ENCODE measurements at places on chromosomes 6 and 20.

- DNase-seq = peak; percentile 95
Measured at GRCh38 chr20:50982363-50982762, 23.7 kb downstream of the MOCS3 start.

- DNase-seq = no peak
Measured at GRCh38 chr6:16493802-16494201, 255.4 kb downstream of the GMPR start.

- no peak for DNase-seq
Measured at GRCh38 chr6:138653435-138653834, 120.1 kb upstream of the CCDC28A start.

DNA sequence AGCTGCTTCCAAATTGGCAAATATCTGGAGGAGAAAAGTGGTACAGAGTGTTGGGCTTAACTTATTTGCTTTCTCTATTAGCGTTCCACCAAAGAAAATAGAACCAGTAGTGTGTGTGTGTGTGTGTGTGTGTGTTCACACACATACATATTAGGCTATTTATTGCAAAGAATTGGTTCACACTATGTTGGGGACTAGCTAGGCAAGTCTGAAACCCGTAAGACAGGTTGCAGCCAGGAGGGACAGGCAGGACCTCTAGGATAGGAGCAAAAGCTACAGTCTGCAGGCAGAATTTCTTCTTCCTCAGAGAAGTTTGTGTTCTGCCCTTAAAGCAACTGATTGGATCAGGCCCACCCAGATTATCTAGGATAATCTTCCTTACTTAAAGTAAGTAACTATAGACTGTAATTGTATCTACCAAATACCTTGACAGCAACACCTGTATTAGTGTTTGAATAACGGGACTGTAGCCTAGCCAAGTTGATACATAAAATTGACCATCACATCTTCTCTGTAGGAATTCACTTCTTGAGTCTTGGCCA, 12.8 kb downstream of the KCTD20 start:
- no peak for DNase-seq

DNA sequence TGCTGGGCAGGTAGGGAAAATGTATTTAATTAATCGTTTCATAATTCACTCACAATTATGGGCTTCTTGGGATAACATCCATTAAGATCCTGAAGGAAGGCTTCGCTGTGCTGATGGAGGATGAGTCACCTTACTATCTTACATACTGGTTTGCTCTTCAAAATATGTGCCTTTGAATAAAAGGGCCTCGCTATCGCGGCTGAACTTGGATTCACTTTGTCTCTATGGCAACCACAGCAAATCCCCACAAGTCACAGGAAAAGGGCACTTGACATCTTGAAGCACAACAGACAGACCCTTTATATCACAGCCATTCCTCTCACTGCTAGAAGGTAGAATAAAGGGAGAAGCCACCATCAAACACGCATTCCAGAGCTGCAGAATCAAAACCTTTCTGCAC, 141.3 kb upstream of the MYLIP start:
- DNase-seq = no peak

DNA sequence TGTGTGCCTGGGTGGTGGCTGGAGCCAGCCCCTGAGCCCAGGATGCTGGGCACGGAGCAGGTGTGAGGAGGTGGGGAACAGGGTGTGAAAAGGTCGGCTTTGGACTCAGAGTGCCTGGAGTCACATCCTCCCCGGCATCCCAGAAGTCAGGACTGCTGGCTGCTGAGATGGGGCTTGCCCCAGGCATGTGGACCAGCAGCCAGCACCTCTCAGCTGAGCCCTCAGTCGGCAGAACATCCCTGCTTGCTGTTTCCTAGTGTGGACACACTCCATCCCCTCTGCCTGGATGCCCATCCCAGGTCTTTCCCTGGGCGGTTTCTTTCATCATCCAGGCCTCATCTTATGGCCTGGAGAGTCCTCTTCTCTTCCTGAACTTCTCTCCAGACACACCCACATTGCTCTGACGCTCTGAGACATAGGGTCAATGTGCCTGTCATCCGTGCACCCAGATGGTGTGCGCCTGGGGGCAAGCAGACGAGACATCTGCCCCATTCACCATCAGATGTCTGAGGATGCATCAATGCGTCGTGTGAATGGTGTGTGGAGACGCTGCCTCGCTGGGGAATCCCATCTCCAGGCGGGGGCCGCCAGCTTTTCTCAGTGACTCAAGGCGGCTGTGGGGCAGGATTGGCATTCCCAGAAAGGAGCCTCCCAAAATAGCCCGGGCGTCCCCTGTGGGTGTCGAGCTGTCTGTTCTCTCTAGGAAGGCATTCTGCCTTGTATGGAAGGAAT, 104.2 kb downstream of the SYCP2 start:
- no peak for DNase-seq

- no peak for DNase-seq
Measured at GRCh38 chr6:137181891-137182653, 8.6 kb upstream of the IL22RA2 start.

DNA sequence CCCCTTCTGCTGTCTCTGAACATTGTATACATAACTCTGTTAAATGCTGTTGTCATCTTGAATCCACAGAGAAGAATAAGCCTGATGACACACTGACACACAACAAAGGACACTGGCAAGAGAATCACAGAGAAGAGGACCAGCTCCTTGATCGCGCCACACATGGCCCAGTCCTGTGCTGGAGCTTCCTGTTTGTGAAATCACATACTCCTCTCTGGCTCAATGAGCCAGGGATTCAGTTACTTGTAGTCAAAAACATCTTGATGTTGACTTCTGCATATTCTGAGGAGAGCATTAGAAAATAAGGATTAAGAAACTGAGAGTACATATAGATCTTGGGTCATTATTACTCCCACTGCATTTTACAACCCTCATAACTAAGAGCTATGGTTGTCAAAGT, 100.1 kb downstream of the EPB41L2 start:
- DNase-seq = no peak

DNA sequence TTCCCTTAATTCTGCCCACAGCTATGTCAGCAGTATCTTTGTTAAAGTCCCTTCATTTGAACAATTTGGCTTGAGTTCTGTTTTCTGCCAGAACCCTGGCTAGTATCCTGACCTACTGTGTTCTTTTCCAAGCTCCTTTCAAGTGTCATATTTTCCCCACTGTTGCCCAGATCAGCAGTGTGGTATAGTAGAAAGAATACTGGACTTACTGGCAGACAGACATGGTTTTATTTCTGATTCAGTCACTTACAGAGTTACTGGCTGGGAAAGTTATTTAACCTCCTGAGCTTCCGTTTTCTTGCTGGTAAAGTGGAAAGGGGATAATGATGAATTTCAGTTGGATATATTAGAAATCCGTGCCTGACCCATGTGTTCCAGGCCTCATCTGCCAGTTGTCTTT, 39.8 kb upstream of the RAB23 start:
- no peak for DNase-seq

DNA sequence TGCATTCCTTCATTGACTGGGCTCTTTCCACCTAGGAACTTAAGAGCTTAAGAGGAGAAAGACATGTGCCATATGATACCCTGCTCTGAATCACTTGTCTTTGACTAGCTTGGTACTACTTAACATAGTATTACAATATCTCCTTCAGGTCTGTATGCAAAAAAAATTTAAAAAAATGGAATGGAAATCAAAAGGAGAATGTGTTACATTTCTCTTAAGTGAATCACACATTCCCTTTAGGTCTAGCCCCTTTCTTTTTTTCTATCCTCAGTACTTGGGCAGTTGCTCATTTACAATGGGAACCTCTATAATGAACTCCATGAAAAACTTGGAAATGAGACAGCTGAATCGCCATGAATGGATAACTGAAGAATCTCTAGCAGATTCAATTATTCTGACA, 53.8 kb downstream of the SLC35F1 start:
- no peak for DNase-seq

DNA sequence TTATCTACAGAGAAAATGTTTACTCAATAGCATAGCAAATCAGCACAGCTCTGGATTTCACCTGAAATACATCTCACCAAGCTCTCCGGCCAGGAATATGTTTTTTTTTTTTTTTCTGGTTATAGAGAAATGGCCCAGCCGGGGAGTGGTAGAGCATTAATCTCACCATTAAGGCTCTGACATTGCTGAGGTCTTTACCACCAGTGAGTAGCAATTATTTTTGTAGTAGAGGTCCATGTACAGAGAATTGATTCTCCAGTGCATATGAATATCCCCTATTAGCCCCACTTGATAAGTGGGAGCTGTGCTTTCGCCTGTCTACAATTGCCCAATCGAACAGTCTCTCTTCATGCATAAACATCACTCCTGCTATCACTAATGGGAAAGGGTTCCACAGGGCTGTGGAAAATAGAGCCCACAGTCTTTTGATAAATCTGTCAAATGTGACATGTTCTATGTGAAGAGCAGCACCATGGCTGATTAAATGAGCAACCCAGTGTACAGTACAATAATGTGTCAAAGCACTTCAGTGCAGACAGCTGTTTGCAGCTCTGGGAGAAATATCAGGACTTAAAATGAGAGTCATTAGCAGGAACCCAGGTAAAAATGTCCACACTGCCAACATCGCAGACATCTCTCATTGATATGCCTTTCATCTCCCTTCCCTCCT, 227.1 kb upstream of the ID4 start:
- DNase-seq = no peak

DNA sequence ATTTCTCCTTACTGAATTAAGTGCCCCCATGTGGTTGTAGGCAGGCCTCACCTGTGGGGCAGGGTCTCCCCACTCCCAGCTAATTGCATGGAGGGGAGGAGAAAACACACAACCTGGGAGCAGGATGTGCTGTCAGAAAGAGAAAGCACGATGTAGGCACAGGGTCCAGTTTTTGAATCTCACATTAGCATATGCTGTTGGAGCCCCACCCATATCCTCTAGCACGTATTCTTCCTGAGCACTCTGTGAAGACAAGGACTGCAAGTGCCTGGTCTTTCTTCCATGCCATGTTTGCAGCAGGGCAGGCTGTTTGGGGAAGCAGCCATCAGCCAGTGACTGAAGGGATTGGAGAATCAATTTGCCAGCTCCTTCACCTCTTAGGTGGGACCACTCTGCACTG, 108.2 kb downstream of the CFAP61 start:
- DNase-seq = no peak

DNA sequence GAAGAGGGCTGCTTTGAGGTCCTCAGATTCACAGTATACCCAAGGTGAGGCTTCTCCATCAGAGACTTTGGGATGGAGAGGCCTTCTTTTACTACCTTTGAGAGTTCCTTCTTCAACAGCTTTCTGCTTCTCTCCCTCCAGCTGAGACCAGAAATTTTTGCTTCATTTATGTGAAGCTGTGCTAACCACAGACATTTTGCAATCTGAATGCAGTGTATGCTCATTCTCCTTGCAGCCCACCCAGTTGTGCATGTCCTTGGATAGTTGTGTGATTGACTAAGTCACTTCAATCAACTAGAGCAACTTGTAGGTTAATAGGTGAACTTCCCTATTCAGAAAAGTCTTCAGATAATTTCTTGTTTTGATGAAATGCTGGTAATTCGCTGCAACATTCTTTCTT, 20.1 kb downstream of the DCBLD1 start:
- DNase-seq = no peak

GRCh38 chr20:53186635-53187034, 214.5 kb downstream of the TSHZ2 start:
- no peak for DNase-seq

DNA sequence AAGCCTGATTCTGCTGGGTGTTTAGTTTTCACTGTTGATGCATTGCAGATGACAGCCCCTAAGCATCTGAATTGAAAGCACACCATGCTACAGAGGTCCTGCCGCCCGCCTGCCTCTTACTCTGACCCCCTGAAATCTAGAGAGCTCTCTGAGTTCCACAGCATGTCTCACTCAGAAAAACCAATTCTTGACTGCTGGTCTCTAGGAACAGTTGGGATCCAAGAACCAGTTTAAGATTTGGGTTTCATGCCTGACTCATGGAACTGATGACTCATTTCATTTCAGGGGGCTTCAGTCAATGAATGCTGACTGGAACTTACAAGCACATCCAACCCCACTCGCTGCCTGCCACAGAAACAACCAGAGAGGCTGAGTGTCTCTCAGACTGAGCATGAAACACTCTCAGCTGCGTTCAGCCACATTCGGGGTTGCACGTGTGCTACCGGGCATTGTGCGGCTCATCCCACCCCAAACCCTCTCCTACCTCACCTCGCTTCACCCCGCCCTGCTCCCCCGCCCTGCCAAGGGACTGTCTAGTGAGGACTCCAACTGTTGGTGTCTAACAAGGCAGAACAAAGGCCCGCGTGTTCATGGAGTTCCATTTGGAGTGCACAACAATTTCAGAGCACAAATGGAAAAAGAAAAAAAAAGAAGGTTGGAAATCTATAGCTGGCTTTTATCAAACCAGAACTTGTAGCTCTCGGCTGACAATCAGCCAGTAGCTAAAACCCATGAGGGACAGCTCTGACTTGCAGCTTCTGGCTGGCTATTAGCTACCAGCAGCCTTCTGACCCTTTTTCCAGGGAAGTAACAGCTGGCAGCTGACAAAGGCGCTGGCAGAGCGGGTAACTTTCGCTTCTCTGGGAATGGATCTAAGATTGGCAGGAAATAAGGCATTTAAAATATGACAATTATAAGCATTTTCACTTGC, 20.0 kb upstream of the TRAF3IP2 start:
- no peak for DNase-seq

GRCh38 chr6:67812693-67813092, 822.4 kb upstream of the ADGRB3 start:
- DNase-seq = no peak

DNA sequence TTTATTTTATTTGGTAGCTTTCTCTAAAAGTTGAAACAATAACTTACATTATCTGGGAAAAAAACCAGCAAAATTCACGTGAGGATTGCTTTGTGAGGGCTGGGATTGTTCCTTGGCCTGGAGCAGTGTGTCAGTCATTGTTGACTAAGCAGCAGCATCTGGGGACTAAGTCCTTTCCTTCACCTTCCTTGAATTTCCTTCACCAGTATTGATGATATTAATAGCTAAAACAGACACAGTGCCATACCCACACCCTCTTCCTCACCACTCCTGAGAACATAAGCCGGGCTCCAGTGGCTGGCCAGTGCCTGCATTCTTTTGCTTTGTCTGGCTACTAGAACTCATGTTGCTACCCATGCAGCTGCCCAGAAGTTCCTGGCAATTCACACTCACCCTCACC, 23.7 kb downstream of the PLCB1 start:
- no peak for DNase-seq

DNA sequence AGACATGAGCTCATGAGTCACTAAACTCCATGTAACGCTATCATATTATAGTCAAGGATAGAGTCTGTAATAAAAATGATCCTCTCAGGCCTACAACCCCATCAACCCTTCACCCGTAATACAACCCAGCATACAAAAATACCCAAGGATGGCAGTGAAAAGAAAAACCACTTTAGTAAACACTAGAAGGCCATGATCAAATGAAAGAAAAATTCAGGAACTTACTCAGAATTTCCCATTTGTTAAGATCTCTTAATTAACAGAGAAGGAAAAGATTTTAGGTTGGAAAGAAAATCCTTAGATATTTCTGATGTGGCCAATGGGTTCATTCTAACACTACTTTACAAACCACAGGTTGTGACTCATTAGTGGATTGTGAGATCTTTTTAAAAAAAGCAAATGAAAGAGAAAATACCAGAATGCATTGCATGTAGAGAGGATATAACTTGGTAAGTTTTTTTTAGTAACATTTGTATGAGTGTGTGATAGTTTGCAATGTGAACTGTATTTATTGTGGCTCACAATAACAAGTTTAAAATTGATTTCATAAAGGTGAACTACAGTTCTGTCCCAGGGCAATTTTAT, 8.0 kb upstream of the UBE2J1 start:
- no peak for DNase-seq

- no peak for DNase-seq
Measured at GRCh38 chr6:153564803-153565202, 433.7 kb upstream of the RGS17 start.

GRCh38 chr20:36861875-36862801, 13.8 kb upstream of the TLDC2 start:
- peak; percentile 100 for DNase-seq
